Skeletal muscle cell (primary cell): ENCODE measurements at places on chromosomes 13 and 19.

GRCh38 chr13:51786425-51787265 is 17.3 kb downstream of the DHRS12 start:
- DNase-seq: no peak

- no peak for DNase-seq
Observed at GRCh38 chr19:50457300-50457699, 19.0 kb upstream of the EMC10 start.

GRCh38 chr13:20231839-20232555 is at the start of gene GJB6:
TSS of gene GJB6 (minus strand) at chr13:20232319. CDS start at chr13:20223480, 8,839 bp downstream.
- no peak for DNase-seq

DNA sequence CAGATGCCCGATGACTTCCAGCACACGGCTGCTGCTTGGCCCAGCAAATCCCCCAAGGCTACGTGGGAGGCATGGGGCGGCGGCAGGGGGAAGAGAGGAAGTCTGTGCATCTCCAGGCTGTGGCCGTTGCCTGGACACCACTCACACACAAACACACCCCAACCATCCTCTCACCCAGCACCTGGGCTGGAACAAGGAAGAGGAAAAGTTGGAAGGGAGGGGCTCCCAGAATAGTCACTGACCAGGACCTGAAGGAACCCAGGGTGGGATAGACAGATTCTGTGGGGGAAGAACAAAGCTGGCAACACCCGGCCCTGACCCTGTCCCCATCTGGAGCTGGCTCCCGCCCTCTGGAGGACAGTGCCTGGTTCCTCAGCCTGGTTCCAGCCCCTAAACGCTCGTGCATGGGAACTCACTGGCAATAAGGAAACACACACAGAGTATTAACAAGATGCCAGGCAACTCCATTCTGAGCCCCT is 11.2 kb downstream of the PPP6R1 start:
- DNase-seq: peak; percentile 24

GRCh38 chr13:88068975-88069374 is 397.8 kb downstream of the SLITRK5 start:
- no peak for DNase-seq

- peak; percentile 13 for DNase-seq
Observed at GRCh38 chr19:5091018-5091683, 122.2 kb downstream of the KDM4B start.

DNA sequence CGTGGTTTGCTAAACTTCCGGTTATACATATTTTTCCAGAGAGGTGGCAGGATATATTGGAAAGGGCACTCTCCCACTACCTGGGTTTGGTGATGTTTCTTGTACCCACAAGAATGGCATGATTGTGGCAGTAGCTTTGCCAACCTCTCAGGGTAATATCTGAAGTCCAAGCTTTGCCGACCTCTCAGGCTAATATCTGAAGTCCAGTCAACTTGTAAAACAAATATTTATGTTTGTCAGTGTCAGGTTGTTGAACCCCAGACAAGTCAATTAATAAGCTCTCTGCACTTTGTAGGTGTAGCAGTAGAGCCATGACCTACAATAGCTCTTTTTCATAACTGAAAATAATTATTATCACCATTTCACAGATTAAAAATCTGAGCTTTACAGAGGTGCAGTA is 167.0 kb downstream of the POU4F1 start:
- no peak for DNase-seq

DNA sequence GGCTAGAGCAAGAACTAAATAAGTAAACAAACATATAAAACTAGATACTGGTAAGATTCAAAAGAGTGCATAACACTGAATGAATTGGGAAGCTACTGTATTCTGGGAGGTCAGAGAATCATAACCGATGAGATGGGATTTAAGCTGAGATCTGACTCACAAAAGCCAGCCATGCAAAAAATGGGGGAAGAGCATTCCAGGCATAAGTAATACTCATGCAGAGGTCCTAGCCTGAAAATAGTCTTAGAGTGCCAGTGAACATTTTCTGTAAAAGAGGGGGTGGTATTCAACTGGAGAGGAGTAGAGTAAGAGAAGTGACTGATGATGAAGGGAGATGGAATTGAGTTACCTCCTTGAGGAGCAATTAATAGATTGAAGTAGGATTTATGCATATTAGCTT is 872.0 kb upstream of the GPC6 start:
- DNase-seq: no peak

- DNase-seq: no peak
Observed at GRCh38 chr19:47651132-47651531, 42.2 kb downstream of the BICRA start.

- DNase-seq: peak; percentile 10
Observed at GRCh38 chr13:94020833-94021232, 458.6 kb downstream of the DCT start.

- DNase-seq: peak; percentile 19
Observed at GRCh38 chr19:49533551-49534488, 6.0 kb downstream of the RCN3 start.

- DNase-seq: no peak
Observed at GRCh38 chr19:55554302-55554701, 9.0 kb upstream of the SBK3 start.

- DNase-seq: no peak
Observed at GRCh38 chr13:23399347-23399746, 34.2 kb downstream of the SACS start.

DNA sequence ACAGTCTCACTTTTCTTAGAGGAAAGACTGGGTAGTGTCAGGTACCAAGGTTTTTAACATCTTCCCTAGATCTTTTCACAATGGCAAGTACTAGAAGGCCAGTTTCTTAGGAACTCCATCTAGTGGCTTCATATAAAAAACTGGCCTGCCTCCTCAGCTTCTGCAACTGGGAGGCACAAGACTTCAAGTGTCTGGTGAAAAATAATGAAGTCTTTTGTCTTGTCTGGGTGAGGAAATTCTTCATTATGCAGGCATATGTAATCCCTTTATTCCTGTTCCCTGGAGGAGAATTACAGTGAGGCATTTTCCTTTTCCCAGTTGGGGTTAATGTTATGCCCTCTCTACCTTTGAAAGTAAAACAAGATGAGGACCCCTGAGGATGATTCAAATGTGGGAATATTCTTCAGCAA is 300.5 kb downstream of the NALCN start:
- no peak for DNase-seq

DNA sequence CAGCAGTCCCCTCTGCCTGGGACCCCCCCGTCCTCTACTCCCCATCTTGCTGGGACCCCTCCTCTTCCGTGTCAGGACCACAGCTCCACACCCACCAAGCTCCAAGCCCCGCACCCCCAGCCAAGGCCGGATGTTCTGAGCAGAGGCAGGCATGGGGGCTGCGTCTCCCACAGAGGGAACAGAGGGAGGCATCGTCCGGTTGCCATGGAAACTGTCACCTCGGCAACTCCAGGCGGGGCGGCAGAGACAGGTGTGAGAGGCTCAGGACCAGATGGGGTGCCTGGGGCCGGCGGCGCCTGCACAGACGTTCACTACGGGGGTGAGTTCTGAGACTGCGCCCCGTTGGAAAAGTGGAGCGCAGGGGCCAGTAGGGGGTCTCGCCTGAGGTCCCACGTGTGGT is 5.4 kb downstream of the RNU6-9 start:
- no peak for DNase-seq

DNA sequence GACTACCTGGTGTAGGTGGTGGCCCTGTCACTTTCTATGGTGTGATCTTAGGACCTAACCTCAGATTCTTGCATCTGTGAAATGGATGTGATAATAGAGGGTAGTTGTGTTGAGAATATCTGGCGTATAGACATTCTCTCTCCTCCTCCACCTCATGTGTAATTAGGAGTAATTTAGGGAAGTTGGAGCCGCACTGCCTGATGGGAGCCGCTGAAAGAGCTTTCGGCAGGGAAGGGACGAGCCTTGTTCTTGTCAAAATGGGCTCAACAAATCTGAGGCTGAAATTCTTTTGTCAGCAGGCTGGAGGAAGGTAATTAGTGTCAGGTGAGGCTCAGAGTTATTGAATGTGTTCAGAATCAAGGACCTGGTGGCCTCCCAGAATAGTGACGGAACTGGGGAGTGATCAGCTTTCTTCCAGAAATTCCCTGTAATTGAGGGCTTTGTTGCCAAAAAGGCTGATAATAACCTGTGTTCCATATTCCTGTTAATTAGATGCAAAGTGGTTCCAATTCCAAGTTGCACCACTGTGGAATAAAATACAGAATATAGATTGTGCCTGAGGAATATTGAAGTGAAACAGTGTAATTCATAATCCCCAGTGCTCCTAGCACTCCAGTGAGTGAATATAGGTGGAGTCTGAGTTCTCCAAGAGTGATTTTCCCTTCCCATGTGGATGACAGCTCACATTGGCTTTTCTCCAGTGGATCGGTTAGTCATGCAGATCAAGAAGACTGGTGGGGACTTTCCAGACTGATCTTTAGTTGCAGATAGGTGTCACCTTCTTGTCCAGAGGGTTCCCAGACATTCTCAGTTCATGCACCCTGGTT is 47.5 kb downstream of the SPATA13 start:
- DNase-seq: peak; percentile 77

GRCh38 chr13:103517066-103517767 is 451.0 kb upstream of the SLC10A2 start:
- no peak for DNase-seq

DNA sequence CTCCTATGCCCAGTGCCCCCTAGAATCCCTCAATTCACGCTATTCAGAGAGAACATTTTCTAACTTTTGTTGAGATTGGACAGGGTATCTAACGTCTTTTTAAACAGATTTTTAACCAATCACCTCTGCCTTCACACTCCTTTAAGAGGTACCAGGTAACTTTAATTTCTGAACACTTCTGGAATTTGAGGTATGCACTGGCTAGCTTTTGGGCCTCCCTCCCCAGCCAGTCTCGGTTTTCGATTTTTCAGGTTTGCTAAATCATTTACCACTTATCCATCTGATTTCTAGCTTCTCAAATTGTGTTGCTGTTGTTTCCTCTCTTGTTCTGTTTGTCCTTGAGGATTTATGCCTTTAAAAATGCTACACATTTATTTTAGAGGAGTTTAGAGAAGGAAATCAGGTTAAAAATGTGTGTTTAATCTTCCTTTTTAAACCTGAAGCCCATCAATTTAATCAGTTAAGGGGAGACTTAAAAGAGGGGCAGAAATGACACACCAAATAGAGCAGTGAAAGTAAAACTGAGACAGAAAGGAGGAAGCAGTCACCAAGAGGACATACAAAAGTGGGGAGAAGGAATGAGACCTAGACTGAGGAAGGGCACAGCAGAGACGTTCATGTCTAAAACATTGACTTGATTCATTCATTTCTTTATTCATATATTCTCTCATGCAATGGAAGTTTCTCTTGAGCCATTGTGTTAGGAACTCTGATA is 139.6 kb upstream of the HTR2A start:
- DNase-seq: no peak

DNA sequence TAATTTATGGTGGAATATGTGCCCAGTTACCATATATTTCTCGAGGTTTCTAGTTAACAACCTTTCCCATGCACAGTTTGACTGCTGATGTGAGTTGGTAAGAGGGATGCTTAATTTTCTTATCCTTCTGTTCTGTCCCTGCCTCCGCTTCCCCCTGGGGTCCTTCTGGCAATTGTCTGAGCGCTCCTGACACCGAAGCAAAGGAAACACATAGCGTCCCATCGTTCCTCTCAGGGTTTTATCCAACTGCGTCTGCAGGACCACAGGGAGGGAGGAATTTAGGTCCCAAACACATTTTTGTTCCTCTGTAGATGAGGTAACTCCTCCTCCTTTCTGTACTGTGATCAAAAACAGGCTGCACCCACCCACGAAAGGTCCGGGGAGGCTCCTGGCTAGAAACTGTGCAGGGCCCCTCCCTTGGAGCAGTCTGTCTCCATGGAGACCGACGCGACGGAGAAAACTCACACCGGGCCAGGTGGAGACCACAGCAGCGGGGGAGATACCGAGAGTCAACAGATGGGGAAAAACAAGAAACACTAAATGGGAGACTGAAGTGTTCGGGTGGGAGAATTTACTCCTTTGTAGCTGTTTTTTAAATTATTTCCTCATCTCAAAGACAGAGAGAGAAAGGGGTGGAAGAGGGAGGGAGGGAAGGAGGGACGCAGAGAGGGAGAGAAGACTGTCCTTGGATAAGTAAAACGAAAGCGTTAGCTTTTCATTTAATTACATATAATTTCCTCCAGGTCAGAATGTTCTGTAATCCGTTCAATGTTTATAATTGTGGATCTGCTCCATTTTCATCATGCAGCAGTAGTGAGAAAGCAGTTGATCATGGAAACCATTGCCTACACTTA is 191.8 kb upstream of the NBEA start:
- DNase-seq: no peak

DNA sequence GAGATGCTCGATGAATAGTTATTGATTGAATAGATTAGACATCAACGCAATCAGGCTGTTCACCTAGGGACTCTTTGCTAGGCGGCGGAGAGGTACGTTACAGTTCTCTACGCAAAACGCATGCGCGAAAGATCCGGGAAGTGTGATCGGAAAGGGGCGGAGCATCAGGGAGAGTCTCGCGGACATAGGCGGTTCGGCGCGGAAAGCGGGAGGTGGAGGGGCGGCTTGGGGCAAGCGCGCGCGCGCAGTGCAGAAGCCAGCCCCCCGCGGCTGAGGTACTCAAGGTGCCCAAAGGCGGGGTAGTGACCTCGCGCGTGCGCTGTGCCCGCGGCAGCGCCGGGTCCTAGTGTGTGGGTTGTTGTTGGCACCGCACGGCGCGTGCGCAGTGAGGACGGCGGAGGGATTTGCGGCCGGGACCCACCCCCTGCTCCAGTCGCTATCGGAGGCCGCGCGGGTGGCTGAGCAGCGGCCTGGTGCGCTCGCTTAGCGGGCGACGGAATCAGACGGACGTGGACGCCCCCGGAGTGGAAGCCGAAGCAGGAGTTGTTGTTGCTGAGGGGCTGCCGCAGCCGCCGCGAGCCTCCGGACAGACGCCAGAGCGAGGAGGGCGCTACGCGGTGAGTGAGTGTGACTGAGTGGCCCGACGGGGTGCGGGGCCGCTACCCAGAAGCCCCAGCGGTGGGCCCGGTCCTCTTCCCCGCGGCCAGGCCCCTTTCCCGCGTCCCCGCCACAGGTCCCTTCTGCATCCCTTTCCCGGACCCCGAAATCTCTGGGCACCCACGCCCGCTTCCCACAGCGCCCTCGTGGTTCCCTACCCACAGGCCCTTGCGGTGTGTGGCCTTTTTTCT is at the start of gene SNRNP70:
TSS of gene SNRNP70 (plus strand) at position 432 of the 848 bp plus-strand sequence. CDS start 964 bp downstream, outside the sequence.
- DNase-seq: peak; percentile 99

DNA sequence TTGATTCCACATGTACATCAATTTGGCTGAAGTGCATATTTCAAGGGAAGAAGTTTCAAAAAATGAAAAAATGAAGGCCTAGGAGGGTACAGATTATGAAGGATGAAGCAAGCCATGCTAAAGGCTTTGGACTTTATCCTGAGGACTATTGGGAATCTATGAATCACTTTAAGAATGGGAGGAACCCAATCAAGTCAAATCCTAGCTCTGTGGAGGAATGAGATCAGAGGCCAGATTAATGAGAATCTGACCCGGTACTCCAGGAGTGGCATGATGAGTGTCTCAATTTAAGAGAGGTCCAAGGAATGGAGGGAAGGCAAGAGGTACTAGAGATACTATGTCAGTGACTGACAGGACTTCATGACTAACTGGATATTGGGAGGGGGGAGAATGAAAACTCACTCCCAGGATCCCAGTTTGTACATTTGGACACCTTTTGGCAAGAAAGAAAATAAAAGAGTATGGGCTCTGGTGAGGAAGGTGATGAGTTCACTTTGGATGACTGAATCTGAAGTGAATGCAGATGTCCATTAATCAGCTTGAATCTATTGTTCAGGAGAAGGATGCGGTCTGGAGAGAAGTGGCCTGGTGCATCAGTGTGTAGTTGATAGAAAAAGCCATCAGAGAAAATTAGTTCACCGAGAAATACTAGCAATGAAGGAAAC is 349.0 kb downstream of the EFNB2 start:
- no peak for DNase-seq

GRCh38 chr19:920051-920864 is 3.1 kb downstream of the KISS1R start:
- no peak for DNase-seq
